Left colon (tissue), 2 donors: ENCODE measurements at places on chromosomes 13 and 19.

DNA sequence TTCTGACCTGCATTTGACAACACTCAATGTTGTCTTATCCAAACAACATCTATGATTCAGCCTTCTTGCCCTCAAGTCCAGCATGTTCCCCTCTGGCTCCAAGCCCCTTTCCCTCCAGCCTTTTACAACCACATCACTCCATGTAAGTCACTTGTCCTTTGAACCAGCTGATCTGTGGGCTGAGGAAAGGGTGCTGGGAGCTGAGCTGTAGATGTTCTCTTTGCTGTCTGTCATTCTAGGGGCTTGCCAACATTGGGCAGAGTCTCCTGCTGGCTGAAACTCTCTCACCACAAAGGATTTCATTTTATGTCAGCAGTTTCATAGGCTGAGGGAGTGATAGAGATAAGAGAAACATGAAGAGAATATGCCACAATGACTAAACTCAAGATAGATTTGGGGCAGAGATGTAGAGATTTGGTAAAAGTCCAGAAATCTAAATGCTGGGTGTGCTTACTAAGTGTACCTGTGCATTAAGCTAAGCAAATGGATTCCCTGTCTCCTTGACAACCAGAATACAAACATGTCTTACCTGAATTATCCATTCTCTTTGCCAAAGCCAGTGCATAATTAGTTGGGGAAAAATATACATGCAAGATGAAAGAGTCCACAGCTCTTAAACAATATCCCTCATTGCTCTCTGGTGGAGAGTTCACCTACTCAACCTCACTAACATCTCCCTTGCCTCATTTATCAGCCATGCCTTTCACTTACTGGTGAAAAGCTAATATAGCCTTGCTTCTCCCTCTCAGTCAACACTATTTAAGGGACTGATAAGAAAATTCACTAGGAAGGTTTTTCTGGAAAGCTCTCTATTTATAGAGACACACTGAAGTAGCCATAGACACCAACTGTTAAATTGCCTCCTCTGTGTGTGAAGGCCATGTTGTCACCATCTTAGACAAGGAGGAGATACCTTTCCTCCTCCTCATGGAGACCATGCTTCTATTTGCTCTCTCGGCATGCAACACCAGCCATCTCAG lies 175.5 kb upstream of the SERP2 start:
- DNase-seq = no peak

DNA sequence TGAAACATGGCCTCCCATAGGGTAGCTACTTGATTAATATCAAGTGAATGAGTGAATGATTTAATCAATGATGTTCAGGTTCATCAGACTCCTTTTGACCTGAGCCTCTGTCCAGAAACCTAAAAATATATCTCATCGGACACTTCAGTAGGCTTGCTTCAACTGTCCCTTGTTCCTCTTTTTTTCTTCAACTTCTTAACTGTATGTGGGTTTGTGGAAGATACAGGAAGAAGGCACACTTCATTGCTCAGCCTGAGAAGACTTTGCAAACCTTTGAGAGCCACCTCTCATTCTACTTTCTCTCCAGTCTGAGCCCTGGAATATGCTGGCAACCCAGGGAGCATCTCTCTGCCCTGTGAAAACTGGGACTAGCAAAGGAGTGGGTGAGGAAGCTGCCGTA lies 557.0 kb downstream of the FGF9 start:
- no peak for DNase-seq

DNA sequence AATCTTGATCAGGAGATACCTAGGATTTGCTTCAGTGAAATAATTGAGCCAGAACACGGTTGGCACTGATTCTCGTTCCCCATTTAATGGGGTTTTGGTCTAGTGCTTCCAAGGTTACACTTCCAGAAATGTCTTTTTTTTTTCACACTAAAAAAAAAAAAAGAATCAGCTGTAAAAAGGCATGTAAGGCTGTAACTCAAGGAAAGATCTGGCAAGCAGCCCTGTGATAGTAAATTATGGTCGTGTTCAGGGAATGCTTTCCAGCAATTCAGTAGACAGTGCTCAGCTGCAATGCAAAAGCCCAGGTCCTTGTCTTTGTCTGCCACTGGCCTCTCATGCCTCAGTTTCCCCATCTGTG lies 27.2 kb upstream of the NDUFS7 start:
- peak; percentile 45 for DNase-seq

GRCh38 chr13:112702986-112703379 lies 13.1 kb downstream of the ATP11A start:
- DNase-seq = no peak

DNA sequence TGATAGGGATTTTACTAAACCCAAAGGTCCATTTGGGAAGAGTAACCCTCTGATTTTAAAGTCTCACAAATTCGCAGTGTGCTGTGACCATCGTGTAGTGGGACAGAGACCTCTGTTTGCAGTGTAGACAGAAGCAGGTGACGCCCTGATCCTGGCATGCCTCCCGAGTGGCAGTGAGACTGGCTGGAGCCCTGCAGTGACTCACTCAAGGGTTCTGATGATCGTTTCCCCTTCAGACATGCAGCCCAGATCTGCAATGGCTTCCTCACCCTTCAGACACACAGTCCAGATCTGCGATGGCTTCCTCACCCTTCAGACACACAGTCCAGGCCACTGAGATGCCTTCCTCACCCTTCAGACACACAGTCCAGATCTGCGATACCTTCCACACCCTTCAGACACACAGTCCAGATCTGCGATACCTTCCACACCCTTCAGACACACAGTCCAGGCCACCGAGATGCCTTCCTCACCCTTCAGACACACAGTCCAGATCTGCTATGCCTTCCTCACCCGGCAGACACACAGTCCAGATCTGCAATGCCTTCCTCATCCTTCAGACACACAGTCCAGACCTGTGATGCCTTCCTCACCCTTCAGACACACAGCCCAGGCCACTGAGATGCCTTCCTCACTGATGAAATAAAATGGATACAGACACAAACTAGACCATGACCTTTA lies 125.2 kb downstream of the ATP11A start:
- no peak for DNase-seq

- DNase-seq = peak; percentile 52
Measured at GRCh38 chr13:60329221-60329923, 67.6 kb upstream of the TDRD3 start.

DNA sequence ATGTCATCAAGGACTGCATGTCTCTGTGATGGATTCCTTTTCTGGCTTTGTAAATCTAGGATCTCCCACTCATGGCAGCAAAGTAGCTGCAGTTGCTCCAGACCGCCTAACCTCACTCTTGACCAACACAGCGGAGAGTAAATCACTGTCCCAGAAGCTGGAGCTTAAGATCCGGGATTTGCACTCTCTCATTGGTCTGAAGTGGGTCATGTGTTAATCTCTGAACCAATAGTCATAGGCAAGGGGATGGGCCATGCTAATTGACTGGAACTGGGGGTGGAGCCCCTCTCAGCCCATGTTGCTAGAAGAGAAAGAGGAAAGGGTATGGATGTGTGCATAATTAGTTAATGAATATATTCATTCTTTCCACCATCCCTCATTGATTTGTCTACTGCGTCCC lies 34.0 kb downstream of the VAV1 start:
- no peak for DNase-seq

GRCh38 chr19:19209372-19209771 lies 2.4 kb upstream of the NCAN start:
- DNase-seq = no peak

DNA sequence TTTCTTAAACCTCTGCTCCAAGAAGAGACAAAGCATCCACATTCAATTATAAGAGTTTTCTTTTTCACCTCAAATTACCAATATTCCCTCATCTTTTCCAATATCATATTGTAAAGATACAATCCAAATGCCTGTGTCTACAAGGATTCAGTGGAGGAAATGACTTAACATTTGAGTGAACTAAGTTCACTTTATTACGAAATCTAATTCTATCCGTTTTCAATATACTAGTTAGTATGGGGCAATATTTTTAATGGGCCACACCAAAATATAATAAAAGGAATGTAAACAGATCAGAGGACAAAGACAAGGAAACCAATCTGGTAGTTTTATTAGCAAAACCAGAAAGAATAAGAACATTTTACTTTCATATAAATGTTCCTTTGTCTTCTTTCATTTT lies 136.0 kb downstream of the DCLK1 start:
- no peak for DNase-seq

- no peak for DNase-seq
Measured at GRCh38 chr13:97030705-97031452, 36.6 kb upstream of the OXGR1 start.

GRCh38 chr19:18807861-18808331 lies 16.8 kb upstream of the COMP start:
- no peak for DNase-seq

GRCh38 chr19:52638601-52639000 lies 446 bp upstream of the ZNF83 start:
- DNase-seq = peak; percentile 26

GRCh38 chr19:39078436-39079200 lies 5.5 kb upstream of the ACP7 start:
- DNase-seq = no peak

DNA sequence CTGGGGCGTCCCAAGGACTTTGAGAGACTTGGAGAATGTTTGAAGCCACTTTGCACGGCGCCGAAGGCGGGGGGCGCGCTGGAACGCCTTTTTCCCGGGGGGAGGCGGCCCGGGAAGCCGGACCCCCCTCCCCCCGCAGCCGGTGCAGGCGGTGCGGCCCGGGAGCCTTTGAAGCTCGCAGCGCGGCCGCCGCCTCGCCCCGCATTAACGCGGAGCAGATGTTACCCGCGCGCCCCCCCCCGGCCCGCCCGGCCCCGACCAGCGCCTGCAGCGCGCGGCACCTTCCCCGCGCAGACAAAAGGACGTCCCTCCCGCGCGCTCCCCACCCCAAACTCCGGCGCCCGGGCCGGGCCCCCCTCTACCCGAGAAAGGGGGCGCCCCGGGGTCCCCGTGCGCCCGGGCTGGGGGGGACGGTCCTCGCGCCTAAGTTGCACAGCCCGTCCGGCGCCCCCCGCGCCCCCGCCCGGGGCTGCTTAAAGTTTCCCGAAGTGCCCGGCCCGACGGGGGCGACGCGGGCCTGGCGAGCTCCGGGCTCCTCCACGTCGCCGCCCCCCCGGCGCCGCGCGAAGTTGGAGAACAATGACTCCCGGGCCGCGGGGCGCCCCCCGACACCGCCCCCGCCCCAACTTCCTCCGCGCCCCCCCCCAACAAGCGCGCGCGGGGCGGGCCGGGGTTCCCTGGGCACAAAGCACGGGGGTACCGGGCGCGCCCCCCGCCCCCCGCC lies 685 bp downstream of the TCF3 start:
- peak; percentile 31 for DNase-seq

DNA sequence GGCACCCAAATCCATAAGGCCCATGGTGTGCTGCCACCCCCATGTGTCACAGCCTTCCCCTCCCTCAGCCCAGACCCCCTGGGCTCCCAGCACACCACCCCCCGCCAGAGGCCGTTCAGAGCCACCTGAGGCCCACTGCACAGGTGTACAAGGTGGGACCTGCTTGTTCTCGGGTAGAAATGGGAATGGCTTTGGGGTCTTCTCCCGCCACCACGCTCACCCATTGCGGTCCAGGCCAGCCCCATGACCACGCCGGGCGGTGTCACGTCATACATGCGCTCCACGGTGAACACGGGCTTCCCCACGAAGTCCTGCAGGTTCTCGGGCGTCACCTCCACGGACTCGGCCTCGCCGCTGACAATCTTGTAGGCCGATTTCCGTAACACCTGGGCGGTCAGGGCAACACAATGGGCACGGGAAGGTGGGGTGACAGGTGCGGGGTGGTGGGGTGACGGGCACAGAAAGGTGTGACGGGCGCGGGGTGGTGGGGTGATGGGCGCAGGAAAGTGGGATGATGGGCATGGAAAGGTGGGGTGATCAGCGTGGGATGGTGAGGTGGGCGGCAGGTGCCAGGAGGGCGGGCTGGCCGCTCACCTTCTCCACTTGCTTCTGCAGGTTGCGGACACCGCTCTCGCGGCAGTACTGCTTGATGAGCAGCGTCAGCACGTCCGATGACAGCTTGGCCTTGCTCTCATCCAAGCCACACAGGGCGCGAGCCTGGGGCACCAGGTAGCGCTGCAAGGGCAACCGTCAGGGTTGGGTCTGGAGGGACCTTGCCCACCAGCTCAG lies 4.3 kb downstream of the RPL36 start:
- DNase-seq = peak; percentile 32

- no peak for DNase-seq
Measured at GRCh38 chr19:55370305-55370988, at the start of gene IL11. Gene IL11, minus strand, starts transcription at chr19:55370463. Its CDS starts 153 bp downstream, at chr19:55370310.

- DNase-seq = no peak
Measured at GRCh38 chr19:18279266-18279515, 2.2 kb downstream of the JUND start.

GRCh38 chr13:112616586-112617362 lies 28.8 kb upstream of the TUBGCP3 start:
- no peak for DNase-seq

DNA sequence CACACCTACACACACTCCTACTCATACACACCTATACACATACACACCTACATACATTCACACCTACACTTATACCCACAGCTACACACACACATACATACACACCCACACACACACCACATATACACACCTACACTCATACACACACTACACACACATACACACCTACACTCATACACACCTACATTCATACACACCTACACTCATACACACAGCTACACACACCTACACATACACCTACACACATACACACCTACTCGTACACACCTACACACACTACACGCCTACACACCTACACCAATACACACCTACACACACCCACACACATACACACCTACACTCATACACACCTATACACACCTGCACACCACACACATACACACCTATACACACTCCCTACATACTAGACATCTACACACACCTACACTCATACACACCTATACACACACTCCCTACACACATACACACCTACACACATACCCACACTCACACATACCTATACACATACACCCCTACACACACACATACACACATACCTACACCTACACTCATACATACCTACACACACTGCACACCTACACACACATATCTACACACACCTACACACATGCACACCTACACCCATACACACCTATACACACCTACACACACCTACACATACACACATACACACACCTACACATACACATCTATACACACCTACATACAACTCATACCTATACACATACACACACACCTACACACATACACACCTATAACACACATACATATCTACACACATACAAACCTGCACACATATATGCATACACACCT lies 285.2 kb upstream of the MAB21L1 start:
- DNase-seq = no peak

DNA sequence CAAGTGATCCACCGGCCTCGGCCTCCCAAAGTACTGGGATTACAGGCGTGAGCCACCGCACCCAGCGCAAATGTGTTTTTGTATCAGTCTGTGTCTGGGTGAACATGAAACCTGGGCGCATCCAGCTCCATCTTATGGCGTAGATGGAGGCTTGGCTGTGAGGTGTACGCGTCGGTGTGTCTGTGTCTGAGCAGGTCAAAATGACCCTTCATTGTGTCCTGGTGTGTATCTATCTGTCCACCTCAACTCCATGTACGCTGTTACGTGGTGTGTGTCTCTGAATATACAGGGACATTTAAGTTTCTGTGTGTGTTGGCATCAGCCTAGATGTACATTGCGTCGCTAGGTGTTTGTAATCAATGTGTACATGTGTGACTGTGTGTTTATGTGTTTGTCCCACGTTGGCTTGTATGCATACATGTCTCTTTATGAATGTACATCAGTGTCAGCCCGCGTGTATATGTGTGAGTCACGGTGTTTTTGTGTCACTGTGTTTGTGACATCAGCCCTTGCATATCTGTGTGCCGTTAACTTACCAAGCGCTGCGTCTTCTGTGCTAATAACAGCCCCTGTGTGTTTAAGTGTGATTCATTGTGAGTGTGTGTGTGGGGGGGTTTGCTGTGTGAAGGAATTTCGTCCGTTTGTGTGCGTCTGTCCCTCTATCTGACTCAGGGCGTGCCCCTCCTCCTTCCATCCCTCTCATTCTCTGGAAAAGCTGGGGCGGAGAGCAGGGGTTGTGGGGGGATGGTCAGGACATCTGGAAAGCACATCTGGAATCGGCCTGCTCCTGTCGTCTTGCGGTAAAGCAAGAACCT lies 6.4 kb downstream of the AXL start:
- DNase-seq = peak; percentile 37
